Esophagus squamous epithelium (tissue), 5 donors: ENCODE measurements at places on chromosomes 5 and 9.

DNA sequence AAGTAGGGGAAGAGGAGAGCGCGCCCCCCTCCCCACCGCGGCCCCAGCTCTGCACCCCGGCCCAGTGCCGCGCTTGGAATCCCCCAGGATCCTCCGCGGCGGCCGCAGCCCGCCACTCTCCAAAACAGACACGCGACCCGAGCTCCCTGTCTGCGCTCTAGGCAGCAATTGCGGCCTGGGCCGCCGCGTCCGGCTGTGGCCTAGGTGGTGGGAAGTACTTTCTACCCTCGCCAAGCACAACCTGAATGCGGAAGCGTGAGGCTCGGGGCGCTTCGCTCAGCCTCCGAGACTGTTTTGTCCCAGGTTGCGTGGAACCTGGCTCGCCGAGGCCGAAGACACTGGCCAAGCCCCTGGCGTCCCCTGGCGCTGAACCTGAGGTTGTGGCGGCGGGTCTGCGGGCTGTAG lies 3.3 kb upstream of the FOXB2 start:
- peaks cover 64% of the 10 kb centered on the region for H3K27me3 ChIP-seq
- no peak for DNase-seq
- H3K4me1 ChIP-seq, result peaks cover 72% of the 10 kb centered on the region

GRCh38 chr9:98418578-98419259 lies 163.3 kb upstream of the TBC1D2 start:
- no peak overlapping the region for H3K27ac ChIP-seq
- DNase-seq, result no peak
- no peak overlapping the region for H3K4me3 ChIP-seq
- H3K36me3 ChIP-seq, result no peaks in the 10 kb centered on the region
- H3K27me3 ChIP-seq, result peaks cover 7% of the 10 kb centered on the region

DNA sequence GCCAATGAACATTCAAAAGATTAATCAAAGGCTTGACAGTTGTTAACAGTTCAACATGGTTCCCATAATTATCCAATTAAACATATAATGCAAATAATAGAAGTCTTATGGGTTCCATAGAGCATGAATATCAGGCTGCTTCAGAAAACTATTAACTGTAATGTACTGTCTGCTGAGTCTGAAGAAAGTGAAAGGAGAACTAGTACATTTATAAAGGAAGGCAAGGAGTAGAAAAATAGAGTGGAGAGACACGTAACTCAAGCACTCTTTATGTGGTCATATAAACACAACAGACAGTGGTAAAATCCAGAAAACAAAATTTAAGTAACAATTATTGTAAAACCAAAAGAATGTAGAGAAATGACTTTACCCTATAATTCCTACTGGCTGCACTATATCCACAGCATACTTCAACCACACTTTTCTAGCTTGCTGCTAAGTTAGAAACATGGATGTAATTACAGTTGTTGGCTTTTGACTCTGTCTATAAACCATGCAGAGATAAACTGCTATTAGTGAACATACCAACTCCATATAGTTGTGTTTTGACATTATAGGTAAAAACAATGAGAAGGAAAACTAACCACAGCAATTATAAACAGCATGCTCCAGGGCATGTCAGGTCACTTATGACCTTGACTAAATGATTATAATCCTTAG lies 32.7 kb downstream of the NFIB start:
- no peak overlapping the region for H3K27ac ChIP-seq
- H3K4me1 ChIP-seq, result peaks cover 17% of the 10 kb centered on the region
- no peaks in the 10 kb centered on the region for H3K27me3 ChIP-seq
- no peaks in the 10 kb centered on the region for H3K36me3 ChIP-seq
- DNase-seq, result no peak
- no peak overlapping the region for H3K4me3 ChIP-seq

DNA sequence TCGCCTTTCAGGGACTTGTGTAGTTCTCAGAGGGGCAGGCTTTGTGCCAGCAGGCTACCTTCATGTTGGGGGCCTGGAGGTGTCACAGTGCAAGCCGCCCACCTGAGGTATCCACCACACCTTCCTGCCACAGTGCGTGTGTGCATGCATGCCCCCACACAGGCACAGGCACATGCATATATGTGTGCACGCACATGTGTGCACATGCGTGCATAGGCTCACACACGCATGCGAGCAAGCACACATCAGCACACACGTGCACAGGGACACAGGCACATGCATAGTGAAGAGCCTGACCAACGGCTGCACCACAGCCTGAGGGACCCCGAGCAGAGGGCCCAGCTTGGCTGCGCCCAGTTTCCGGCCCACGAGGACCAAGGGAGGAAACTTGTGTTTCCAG lies 36.1 kb downstream of the IRX4 start:
- H3K4me1 ChIP-seq, result peaks cover 6% of the 10 kb centered on the region
- H3K27me3 ChIP-seq, result peaks cover 3% of the 10 kb centered on the region
- no peak for DNase-seq
- H3K36me3 ChIP-seq, result no peaks in the 10 kb centered on the region
- no peak overlapping the region for H3K27ac ChIP-seq

DNA sequence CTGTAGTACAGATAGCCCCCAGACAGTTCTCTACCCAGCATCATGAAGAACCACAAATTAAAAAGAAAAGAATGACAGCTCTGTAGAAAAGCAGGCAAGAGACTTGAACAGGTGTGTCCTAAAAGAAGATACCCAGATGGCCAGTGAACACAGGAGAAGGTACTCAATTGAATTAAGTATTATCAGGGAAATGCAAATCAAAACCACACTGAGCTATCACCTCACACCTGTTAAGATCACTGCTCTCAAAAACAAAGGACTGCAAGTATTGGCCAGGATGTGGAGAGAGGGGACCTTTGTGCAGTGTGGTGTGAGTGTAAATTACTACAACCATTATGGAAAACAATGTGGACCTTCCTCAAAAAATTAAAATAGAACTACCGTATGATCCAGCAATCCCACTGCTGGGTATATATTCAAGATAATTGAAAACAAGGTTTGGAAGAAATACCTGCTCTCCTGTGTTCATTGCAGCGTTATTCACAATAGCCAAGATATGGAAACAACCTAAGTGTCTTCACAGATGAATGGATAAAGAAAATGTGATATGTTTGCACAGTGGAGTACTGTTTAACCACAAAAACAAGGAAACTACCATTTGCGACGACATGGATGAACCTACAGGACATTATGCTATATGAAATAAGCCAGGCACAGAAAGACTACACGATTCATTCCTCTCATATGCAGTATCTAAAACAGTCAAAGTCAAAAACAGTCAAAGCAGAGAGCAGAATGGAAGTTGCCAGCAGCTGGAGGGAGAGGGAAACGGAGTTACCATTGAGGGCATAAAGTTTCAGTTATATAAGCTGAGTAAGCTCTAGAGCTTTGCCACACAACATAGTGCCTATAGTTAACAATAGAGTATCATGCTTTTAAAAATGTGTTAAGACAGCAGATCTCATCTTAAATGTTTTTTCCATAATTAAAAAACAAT lies 102.6 kb downstream of the WNK2 start:
- no peaks in the 10 kb centered on the region for H3K4me1 ChIP-seq
- no peaks in the 10 kb centered on the region for H3K36me3 ChIP-seq
- H3K27me3 ChIP-seq, result no peaks in the 10 kb centered on the region
- no peak for DNase-seq
- no peak overlapping the region for H3K27ac ChIP-seq
- no peak overlapping the region for H3K4me3 ChIP-seq

GRCh38 chr9:137534256-137535119 lies 15.7 kb downstream of the PNPLA7 start:
- no peak overlapping the region for H3K27ac ChIP-seq
- H3K4me1 ChIP-seq, result no peaks in the 10 kb centered on the region
- H3K36me3 ChIP-seq, result no peaks in the 10 kb centered on the region
- H3K4me3 ChIP-seq, result no peak overlapping the region

GRCh38 chr9:12722131-12722530 lies 28.9 kb downstream of the TYRP1 start:
- H3K36me3 ChIP-seq, result no peaks in the 10 kb centered on the region
- H3K27me3 ChIP-seq, result no peaks in the 10 kb centered on the region
- H3K4me3 ChIP-seq, result no peak overlapping the region
- H3K27ac ChIP-seq, result no peak overlapping the region
- no peaks in the 10 kb centered on the region for H3K4me1 ChIP-seq

GRCh38 chr5:7242118-7242710 lies 153.7 kb upstream of the ADCY2 start:
- no peak overlapping the region for H3K27ac ChIP-seq
- no peaks in the 10 kb centered on the region for H3K27me3 ChIP-seq
- no peak for DNase-seq
- H3K36me3 ChIP-seq, result no peaks in the 10 kb centered on the region
- H3K4me1 ChIP-seq, result no peaks in the 10 kb centered on the region
- no peak overlapping the region for H3K4me3 ChIP-seq

DNA sequence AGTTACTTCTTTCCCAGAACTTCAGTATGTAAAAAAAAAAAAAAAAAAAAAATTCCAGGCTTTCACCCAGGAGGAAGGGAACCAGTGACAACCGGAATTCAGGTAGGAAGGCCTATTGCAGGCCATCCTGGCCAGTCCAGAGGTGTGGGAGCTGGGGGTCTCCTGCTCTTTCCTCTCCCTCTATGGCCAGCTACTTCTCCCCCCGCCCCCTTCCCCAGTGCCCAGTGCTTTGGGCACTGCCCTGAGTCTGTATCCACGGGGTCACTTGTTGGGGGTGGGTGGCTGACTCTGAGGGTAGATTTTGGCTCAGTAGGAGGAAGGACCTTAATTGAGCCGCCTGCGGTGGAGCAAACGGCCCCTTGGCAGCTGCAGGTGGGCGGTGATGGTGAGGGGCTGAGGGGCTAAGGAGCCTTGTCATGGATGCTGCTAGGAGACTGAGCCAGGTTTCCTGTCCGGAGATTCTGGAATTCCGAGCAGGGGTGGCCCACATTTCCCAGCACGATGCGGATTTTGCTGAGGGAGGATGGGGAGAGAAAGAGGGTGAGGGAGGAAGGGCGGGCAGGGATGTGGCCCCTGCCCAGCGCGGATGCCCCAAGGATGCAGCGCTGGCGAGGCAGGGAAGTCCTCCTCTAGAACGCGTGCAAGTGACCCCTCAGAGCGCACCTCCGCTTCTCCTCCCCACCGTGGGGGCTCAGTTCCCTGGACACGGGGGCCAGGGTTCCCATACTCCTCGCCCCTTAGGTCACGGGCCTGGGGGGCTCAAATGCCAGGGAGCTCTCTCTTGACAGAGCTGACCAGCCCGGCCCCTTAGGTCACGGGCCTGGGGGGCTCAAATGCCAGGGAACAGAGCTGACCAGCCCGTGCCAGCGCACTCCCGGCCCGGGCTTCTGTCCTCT lies 1.2 kb upstream of the PHF2 start:
- no peak for DNase-seq
- H3K36me3 ChIP-seq, result no peaks in the 10 kb centered on the region
- H3K4me3 ChIP-seq, result peak overlapping the region; percentile 93
- peaks cover 29% of the 10 kb centered on the region for H3K4me1 ChIP-seq
- H3K27ac ChIP-seq, result peak overlapping the region; percentile 95

GRCh38 chr9:112620388-112620787 lies 97.5 kb downstream of the INIP start:
- no peak overlapping the region for H3K27ac ChIP-seq
- DNase-seq, result no peak
- H3K27me3 ChIP-seq, result no peaks in the 10 kb centered on the region
- H3K4me1 ChIP-seq, result peaks cover 13% of the 10 kb centered on the region
- peaks cover 10% of the 10 kb centered on the region for H3K36me3 ChIP-seq
- H3K4me3 ChIP-seq, result no peak overlapping the region

DNA sequence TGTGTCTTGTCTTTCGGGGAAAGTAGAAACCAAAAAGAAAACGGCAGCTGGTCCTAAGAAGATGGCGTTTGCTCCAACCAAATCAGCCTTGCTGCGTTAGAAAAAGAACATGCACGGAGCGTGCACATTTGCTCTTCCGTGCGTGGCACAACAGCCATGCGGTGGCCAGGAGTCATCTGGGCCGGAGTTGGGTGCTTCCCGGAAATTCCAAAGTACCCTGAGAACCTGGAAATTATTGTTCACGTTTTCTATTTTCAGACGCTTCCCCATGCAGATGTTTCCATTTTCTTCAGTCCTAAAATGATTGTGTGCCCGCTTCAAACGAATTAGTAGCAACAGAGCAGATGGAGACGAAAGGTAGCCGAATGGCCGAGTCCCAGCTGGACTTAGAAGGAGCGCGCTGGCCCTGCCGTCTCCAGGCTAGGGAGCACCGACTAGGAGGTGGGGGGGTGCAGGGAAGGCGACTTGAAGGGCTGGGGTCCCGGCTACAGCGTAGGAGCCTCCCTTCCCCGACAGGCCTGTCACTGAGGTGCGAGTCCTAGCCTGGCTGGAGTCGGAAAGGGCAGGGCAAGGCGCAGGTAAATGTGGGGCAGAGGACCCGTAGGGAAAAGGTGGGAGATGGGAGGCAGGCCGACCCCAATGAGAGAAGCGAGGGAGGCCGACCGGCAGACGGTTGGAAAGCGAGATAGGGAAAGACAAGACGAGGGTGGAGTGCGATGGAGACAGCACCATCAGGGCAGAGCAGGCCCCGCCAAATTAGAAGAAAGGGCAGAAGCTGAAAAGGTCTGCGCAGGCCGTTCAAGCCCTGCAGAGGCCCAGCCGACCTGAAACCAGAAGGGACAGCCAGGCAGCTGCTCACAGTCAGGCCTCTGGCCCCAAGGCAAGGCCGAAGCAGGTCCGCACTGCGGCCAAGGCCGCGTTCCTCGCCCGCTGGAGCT lies 1.4 kb downstream of the BARX1 start:
- no peak overlapping the region for H3K27ac ChIP-seq
- peaks cover 28% of the 10 kb centered on the region for H3K4me1 ChIP-seq
- peaks cover 78% of the 10 kb centered on the region for H3K27me3 ChIP-seq

GRCh38 chr9:95879591-95879990 lies 4.1 kb downstream of the ERCC6L2 start:
- H3K27ac ChIP-seq, result peak overlapping the region; percentile 18
- DNase-seq, result no peak
- H3K4me3 ChIP-seq, result no peak overlapping the region
- H3K27me3 ChIP-seq, result no peaks in the 10 kb centered on the region
- H3K4me1 ChIP-seq, result peaks cover 17% of the 10 kb centered on the region
- H3K36me3 ChIP-seq, result no peaks in the 10 kb centered on the region

GRCh38 chr5:72501488-72501887 lies 5.7 kb downstream of the ZNF366 start:
- DNase-seq, result no peak
- peak overlapping the region; percentile 46 for H3K27ac ChIP-seq
- H3K36me3 ChIP-seq, result no peaks in the 10 kb centered on the region
- no peaks in the 10 kb centered on the region for H3K4me1 ChIP-seq
- H3K4me3 ChIP-seq, result no peak overlapping the region

DNA sequence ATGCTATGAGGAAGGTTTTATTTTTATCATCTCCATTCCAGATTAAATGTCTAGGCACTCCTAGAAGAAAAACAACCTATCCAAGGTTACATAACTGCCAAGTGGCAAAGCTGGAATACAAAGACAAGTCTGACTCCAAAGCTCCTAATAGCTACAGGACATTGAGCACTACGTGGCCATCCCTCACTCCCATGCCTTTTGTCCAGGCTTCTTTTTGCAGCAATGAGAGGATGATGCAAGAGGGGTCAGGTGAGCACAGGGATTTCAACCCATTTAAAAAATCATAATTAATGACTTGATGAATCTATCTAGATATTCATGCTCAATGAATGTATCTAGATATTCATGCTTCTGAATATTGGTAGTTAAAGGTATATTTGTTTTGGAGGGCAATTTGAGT lies 117.0 kb downstream of the KIAA0825 start:
- no peak overlapping the region for H3K27ac ChIP-seq
- no peak for DNase-seq
- H3K36me3 ChIP-seq, result no peaks in the 10 kb centered on the region
- no peaks in the 10 kb centered on the region for H3K27me3 ChIP-seq
- no peaks in the 10 kb centered on the region for H3K4me1 ChIP-seq

GRCh38 chr5:51395245-51395644 lies 12.0 kb downstream of the ISL1 start:
- peaks cover 7% of the 10 kb centered on the region for H3K27me3 ChIP-seq
- no peak overlapping the region for H3K27ac ChIP-seq
- no peaks in the 10 kb centered on the region for H3K4me1 ChIP-seq
- H3K4me3 ChIP-seq, result no peak overlapping the region
- DNase-seq, result no peak
